ENCODE measurements at places on chromosomes 12 and 14.

GRCh38 chr12:78457938-78458337 lies 406.6 kb upstream of the SYT1 start:
- no peak for DNase-seq

- no peak for DNase-seq
These were observed 292.4 kb downstream of the SYT1 start for GRCh38 chr12:79156846-79157463.

GRCh38 chr14:72686101-72686500 lies 207.8 kb downstream of the DPF3 start:
- DNase-seq, result no peak

GRCh38 chr12:14698555-14698954 lies 2.2 kb upstream of the GUCY2C start:
- no peak for DNase-seq

DNA sequence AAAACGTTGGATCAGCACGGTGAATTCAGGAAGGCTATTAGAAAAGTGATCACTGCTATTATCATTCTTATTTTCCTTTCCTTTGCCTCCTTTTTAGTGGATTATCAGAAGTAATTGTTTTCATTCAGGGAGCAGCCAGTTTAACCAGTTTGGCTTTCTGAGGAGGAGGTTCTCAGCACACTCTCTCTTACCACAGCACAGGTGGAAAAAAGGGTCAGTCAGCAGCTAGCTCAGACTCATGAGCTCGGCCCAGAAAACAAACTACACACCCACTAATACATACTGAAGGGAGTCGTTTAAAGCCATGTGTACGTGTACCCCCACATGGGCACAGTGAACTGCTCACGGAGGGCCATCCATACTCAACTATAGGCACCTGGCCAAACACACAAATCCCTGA lies 23.2 kb upstream of the MAGOHB start:
- no peak for DNase-seq

- no peak for DNase-seq
These were observed 61.2 kb upstream of the SRSF5 start for GRCh38 chr14:69705706-69706105.

- DNase-seq, result no peak
These were observed 79.2 kb upstream of the RTL1 start for GRCh38 chr14:100982762-100983161.

GRCh38 chr12:119822046-119822445 lies 55.1 kb downstream of the CIT start:
- no peak for DNase-seq
